Kidney (tissue), 22 donors: ENCODE measurements at places on chromosomes 1 and 21. TPM values are rescaled to one million over a fixed set of nuclear protein-coding genes. Genes with fewer than 3 reads are reported as not detected.

Gene LRRC42
- 25.6 TPM for polyA plus RNA-seq

Gene ZNF593OS
- not detected for polyA plus RNA-seq

Gene KRTAP13-2
- not detected for polyA plus RNA-seq

Gene SEMA6C
- 17.4 TPM for polyA plus RNA-seq

Gene TNFRSF14
- 99.1 TPM for polyA plus RNA-seq

Gene CATSPERE
- 0.73 TPM for polyA plus RNA-seq

Gene PPCS
- 145 TPM for polyA plus RNA-seq

Gene ZBTB40
- polyA plus RNA-seq, result 4.3 TPM

Gene LIN9
- polyA plus RNA-seq, result 0.73 TPM

Gene KIRREL1
- 13.7 TPM for polyA plus RNA-seq

Gene KRTAP12-2
- polyA plus RNA-seq, result not detected

Gene HDAC1
- polyA plus RNA-seq, result 68.8 TPM

Gene GRHL3
- 0.32 TPM for polyA plus RNA-seq

Gene S100A8
- 17.5 TPM for polyA plus RNA-seq
